ENCODE measurements at places on chromosomes 12 and 14.

- peaks cover 48% of the 10 kb centered on the region for H3K36me3 ChIP-seq
- H3K27me3 ChIP-seq, result no peaks in the 10 kb centered on the region
- H3K27ac ChIP-seq, result no peak overlapping the region
- H3K4me3 ChIP-seq, result no peak overlapping the region
- DNase-seq, result no peak
Measured at GRCh38 chr12:105158876-105159275, 51.3 kb downstream of the WASHC4 start.

DNA sequence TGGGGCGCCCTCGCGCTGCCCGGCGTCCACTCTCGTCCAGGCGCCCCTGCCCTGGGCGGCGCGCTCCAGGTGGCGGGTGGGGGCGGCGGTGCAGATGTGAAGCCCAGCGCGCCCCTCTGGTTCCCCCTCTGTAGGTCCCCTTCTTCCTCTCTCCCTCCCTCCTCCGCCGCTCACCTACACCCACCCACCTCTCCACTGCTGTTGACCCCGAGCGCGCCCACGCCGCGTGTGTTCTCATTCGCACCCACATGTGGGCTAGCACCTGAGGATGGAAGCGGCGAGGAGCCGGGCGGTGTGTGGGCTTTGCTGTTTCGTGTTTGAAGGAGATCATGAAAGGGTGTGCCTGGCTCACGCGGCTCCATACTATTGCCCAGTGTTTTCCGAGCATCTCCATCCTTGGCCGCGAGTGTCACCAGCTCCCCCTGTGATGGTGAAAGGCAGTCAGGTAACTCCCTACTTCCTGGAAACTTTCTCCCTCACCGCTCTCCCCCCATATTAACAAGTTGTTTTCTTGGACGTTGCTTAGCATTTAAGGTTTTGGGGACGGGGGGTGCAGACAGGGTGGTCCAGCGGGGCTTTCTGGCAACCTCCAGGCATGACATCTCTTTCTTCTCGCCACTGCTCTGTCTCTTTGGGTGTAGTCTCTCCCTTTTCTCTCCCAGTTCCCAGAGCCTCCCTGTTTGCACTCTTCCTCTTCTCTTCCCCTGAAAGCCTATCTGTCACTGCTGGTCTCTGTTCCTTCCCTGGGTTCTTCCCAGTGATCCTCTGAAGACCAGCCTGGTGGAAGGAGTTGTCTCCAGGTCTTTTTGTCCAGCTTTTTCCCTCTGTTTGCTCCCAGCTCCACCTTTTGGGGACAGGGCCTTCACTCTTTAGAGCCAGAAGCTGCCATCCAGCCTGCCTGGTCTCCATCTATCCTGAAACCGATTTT, 1.6 kb downstream of the CACNA1C start:
- H3K27ac ChIP-seq, result no peak overlapping the region
- no peaks in the 10 kb centered on the region for H3K36me3 ChIP-seq
- no peak for DNase-seq
- H3K4me1 ChIP-seq, result no peaks in the 10 kb centered on the region

DNA sequence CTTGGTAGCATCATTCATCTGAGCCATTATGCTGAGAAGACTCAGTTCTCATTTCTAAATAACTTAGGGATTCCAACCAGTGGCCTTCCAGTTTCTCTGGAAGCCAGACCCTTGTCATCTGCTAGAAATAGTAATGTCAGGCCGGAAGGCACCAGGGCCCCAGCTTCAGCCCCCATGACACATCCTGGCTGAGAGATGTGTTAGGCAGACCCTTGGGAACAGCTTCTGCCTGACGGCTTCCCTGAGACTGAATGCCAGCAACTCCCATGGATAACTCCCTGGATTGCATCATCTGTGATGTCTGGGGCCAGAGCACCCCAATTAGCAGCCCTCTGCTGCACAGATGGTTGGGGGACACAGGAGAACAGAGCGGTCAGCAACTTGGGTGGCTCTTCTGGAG, 583.5 kb upstream of the TBX3 start:
- H3K4me1 ChIP-seq, result no peaks in the 10 kb centered on the region
- H3K4me3 ChIP-seq, result no peak overlapping the region
- no peaks in the 10 kb centered on the region for H3K27me3 ChIP-seq
- no peak for DNase-seq
- H3K27ac ChIP-seq, result no peak overlapping the region

DNA sequence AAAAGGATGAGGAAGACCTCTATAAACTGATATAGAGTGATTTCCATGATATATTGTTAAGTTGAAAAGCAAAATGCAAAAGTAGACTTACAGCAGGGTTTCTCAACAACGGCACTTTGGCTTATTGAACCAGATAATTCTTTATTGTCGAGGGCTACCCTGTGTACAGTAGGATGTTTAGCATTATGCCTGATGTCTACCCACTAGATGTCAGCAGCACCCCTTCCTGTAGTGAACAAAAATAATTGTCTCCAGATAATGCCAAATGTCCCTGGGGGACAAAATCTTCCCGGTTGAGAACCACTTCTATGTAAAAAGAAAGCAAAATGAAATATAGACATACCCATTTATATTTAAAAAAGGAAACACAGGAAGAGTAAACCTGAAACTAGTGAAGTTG, 32.4 kb downstream of the ABCD2 start:
- H3K4me1 ChIP-seq, result no peaks in the 10 kb centered on the region
- H3K4me3 ChIP-seq, result no peak overlapping the region
- H3K27me3 ChIP-seq, result no peaks in the 10 kb centered on the region
- no peak for DNase-seq

- H3K4me3 ChIP-seq, result no peak overlapping the region
- H3K4me1 ChIP-seq, result no peaks in the 10 kb centered on the region
- peaks cover 6% of the 10 kb centered on the region for H3K36me3 ChIP-seq
- H3K27ac ChIP-seq, result no peak overlapping the region
- no peak for DNase-seq
Measured at GRCh38 chr14:63513756-63514155, 29.4 kb downstream of the PPP2R5E start.

GRCh38 chr12:100826323-100826722, 31.7 kb downstream of the ANO4 start:
- no peak overlapping the region for H3K4me3 ChIP-seq
- no peaks in the 10 kb centered on the region for H3K27me3 ChIP-seq
- DNase-seq, result peak; percentile 43
- no peaks in the 10 kb centered on the region for H3K36me3 ChIP-seq

GRCh38 chr14:99808154-99808505, 14.9 kb downstream of the EML1 start:
- no peaks in the 10 kb centered on the region for H3K4me1 ChIP-seq
- DNase-seq, result no peak
- no peak overlapping the region for H3K4me3 ChIP-seq
- no peaks in the 10 kb centered on the region for H3K36me3 ChIP-seq

DNA sequence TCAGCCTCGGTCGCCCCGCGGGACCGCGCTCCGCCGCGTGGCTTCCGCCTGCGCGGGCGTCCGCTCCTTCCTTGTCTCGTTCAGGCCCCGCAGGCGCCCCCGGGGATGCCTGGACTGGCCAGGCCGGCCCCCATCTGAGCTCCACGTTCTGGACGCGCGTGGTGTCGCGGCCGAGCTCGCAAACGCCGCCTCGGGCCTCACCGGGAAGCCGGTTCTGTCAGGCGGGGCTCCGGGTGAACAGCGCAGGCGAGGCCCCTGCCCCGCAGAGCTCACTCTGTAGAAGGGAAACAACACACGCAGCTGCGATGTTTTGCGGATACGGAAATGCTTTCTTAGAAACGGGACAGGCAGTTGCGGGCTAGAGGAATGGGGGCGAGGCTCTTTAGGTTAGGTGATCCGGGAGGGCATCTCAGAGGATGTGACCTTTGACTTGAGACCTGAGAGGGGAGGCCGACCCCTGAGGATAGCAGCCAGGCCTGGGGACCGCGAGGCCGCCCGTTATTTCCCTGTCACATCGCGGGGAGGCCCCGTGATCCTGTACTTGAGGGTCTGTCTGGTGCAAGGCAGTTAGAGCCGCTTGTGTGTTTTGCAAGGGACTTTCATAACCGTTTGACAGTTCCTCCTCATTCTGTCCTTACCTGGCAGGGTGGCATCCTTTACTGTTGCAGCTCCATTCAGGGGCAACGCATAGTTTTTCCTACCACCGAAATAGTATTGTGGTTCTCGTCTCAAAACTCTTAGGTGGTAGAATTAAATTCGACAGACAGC, 584 bp downstream of the VRK1 start:
- peak; percentile 50 for DNase-seq
- peak overlapping the region; percentile 94 for H3K4me3 ChIP-seq
- peaks cover 2% of the 10 kb centered on the region for H3K4me1 ChIP-seq

- no peaks in the 10 kb centered on the region for H3K4me1 ChIP-seq
- no peaks in the 10 kb centered on the region for H3K27me3 ChIP-seq
- peaks cover 2% of the 10 kb centered on the region for H3K36me3 ChIP-seq
- H3K4me3 ChIP-seq, result no peak overlapping the region
- DNase-seq, result no peak
Measured at GRCh38 chr14:31320216-31320615, 100.1 kb downstream of the HEATR5A start.

GRCh38 chr14:85617791-85618190, 87.8 kb downstream of the FLRT2 start:
- no peak for DNase-seq
- H3K27ac ChIP-seq, result no peak overlapping the region
- no peaks in the 10 kb centered on the region for H3K27me3 ChIP-seq
- peaks cover 26% of the 10 kb centered on the region for H3K36me3 ChIP-seq

- H3K4me1 ChIP-seq, result no peaks in the 10 kb centered on the region
- DNase-seq, result no peak
- no peak overlapping the region for H3K4me3 ChIP-seq
Measured at GRCh38 chr12:846421-846820, 94.0 kb downstream of the WNK1 start.

- H3K27me3 ChIP-seq, result no peaks in the 10 kb centered on the region
- H3K4me3 ChIP-seq, result no peak overlapping the region
- no peaks in the 10 kb centered on the region for H3K36me3 ChIP-seq
- peak; percentile 27 for DNase-seq
- H3K4me1 ChIP-seq, result peaks cover 7% of the 10 kb centered on the region
Measured at GRCh38 chr12:4153343-4153892, 120.1 kb upstream of the CCND2 start.

DNA sequence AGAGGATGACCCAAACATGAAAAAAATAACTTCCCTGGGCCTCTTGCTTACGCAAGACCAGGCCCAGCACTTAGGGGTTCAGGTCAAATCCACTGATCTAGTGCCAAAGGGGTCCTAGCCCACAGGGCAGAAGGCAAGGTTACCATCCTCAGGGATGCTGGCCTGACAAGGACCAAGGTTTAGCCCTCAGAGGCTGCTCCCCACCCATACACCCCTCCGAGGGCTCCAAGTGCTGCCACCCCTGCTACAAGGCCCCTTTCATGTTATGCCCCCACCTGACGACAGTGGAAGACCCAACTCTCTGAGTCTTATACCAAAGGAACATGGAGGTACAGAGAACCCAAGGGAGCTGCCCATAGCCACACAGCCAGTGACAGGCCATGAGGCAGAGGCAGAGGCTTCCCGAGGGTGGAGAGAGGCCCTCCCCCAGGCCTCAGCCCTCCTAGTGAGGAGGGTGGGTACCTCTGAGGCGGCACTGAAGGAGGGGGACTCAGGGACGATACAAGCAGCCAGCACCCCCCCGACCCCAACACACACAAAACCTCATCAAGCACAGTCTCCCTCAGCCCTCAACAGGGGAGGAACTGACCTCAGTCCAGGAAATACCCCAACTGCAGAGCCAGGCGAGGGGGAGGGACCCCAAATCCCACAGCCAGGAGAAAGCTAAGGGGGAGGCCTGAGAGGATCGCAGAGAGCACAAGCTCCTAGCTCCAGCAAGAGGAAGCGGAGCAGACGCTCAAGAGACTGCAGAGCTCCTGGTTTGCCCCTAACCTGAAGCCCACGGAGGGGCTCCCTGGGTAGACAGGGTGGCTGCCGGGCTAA, 37.0 kb downstream of the ANAPC7 start:
- H3K4me1 ChIP-seq, result no peaks in the 10 kb centered on the region
- no peak overlapping the region for H3K4me3 ChIP-seq
- H3K27ac ChIP-seq, result no peak overlapping the region

DNA sequence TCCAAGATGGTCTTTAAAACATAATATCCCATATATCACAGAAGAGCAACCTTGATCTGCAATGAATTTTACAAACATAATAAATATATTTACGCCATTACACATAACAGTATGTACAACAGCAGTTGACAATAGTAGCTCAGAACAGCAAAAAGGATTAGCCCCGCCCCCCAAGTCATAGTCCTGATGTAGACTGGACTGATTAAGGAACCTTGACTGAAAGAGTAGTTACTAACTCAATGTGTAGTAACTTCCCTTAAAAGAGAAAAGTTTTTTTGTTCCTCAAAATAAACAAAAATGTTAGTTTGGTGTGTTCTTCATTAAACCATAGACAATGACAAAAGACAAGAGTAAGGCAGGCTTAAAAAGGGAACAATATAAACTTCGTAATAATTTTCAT, 44.5 kb downstream of the GTF2A1 start:
- no peak overlapping the region for H3K27ac ChIP-seq
- H3K4me3 ChIP-seq, result no peak overlapping the region
- no peaks in the 10 kb centered on the region for H3K4me1 ChIP-seq
- H3K27me3 ChIP-seq, result no peaks in the 10 kb centered on the region
- no peak for DNase-seq

- H3K27ac ChIP-seq, result no peak overlapping the region
- no peaks in the 10 kb centered on the region for H3K36me3 ChIP-seq
- H3K4me3 ChIP-seq, result no peak overlapping the region
- H3K27me3 ChIP-seq, result no peaks in the 10 kb centered on the region
- no peak for DNase-seq
- H3K4me1 ChIP-seq, result no peaks in the 10 kb centered on the region
Measured at GRCh38 chr14:63039866-63040265, 5.4 kb downstream of the KCNH5 start.

GRCh38 chr12:99605-100004, 33.0 kb downstream of the IQSEC3 start:
- DNase-seq, result peak; percentile 37
- no peak overlapping the region for H3K4me3 ChIP-seq
- H3K36me3 ChIP-seq, result no peaks in the 10 kb centered on the region
- peaks cover 4% of the 10 kb centered on the region for H3K4me1 ChIP-seq
- H3K27ac ChIP-seq, result no peak overlapping the region
- no peaks in the 10 kb centered on the region for H3K27me3 ChIP-seq

- H3K4me3 ChIP-seq, result no peak overlapping the region
- H3K4me1 ChIP-seq, result 0 out of 2 replicates have a peak, but pooled peaks cover 2% of the 10 kb centered on the region
Measured at GRCh38 chr14:57209561-57209960, 59.1 kb downstream of the EXOC5 start.

- DNase-seq, result no peak
- no peaks in the 10 kb centered on the region for H3K27me3 ChIP-seq
- no peak overlapping the region for H3K27ac ChIP-seq
Measured at GRCh38 chr14:101174522-101174838, 271.0 kb upstream of the RTL1 start.

DNA sequence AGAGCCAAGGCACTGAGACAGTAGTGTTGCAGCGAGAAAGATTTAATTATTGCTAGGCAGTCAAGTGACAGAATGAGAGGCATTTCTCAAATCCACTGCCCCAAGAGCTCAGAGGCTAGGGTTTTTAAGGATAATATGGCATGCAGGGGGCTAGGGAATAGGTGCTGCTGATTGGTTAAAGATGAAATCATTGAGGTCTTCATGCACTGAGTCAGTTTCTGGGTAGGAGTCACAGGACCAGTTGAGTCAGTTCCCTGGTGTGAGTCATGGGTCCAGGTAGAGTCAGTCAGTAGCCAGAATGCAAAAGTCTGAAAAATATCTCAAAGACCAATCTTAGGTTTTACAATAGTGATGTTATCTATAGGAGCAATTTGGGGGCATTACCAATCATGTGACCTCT, 323.8 kb downstream of the RGS6 start:
- DNase-seq, result no peak
- no peak overlapping the region for H3K27ac ChIP-seq
- no peaks in the 10 kb centered on the region for H3K36me3 ChIP-seq
- no peaks in the 10 kb centered on the region for H3K4me1 ChIP-seq
- H3K4me3 ChIP-seq, result no peak overlapping the region
